ENCODE measurements at places on chromosomes 5 and 9.

GRCh38 chr9:4689687-4690104 is 10.3 kb downstream of the CDC37L1 start:
- no peak for DNase-seq

- DNase-seq: no peak
These were observed 62.1 kb downstream of the ZSWIM6 start for GRCh38 chr5:61394078-61394704.

GRCh38 chr9:94511134-94511954 is 43.5 kb upstream of the PCAT7 start:
- no peak for DNase-seq

DNA sequence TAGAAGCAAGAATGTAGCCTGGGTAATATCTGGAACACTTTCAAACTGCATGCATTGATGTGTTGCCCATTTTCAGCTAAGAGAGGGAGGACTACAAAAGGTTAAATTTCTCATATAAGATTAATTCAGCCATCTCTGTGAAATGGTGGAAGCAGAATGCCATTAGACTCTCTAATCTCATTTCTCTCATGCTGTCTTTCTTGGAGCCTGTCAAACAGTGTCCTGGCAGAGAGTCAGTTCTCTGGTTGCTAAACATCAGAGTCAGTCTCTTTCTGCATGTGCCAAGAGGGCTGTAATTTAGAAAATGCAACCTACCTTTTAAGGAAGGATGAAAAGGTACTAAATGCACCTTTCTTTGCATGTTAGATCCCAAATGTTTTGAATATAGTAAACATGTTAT is 910 bp upstream of the GARNL3 start:
- no peak for DNase-seq

DNA sequence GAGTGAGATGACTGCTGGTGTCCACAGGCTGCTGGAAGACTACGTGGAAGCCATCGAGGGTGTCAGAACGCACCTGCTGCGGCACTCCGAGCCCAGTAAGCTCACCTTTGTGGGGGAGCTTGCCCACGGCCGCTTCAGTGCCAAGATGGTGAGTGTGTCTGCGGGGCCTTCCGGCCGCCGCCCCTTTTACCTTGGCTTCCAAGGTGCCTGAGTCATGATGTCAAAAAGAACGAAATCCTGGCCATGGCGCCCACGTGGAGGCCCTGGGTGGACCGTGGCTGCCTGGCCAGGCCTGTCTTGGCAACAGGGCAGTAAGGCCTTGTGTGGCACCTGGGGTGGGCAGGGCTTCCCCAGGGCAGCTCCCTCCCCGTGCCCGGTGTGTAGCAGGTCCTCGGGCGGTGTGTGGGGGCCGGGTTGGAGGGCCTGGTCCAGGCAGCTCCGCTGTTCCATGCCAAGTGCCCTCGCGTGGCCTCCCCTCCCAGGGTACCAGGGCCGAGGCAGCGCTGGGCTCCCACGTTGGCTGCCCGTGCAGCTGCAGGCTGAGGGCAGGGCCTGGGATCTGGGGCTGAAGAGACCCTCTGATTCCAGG is 7.8 kb downstream of the DPP7 start:
- no peak for DNase-seq

GRCh38 chr9:20823051-20823450 is 139.0 kb downstream of the FOCAD start:
- no peak for DNase-seq

GRCh38 chr5:142304013-142304701 is 20.7 kb downstream of the SPRY4 start:
- no peak for DNase-seq
